ENCODE measurements at places on chromosomes 13 and 19.
A peak's percentile ranks its signal among the peaks of the same experiment; 100 is the strongest.

DNA sequence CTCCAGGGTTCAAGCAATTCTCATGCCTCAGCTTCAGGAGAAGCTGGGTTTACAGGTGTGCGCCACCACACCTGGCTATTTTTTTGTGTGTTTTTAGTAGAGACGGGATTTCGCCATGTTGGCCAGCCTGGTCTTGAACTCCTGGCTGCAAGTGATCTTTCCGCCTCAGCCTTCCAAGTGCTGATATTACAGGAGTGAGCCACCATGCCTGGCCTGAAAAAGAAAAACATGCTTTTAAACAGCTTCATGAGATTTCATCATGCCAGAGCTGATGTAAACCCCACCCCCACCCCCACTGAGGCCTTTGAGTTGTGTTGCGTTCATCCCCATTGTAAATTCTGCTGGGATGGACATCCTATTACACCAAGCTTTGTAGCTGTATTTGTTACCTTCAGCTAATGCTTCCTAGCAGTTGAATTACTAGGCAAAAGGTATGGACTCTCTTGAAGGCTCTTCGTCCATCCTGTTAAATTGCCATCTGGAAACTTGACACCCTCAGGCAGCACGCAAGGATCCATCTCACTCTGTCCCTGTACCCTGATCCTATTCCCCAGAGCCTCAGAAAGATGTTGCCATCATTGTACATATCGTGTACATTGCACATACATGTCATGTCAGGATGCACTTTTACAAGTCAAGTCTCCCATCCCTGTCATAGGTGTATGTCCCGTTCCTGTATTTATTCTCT is 47.3 kb downstream of the NFIX start:
- no peak for DNase-seq

GRCh38 chr13:80010846-80011245 is 330.1 kb downstream of the SPRY2 start:
- DNase-seq, result no peak

DNA sequence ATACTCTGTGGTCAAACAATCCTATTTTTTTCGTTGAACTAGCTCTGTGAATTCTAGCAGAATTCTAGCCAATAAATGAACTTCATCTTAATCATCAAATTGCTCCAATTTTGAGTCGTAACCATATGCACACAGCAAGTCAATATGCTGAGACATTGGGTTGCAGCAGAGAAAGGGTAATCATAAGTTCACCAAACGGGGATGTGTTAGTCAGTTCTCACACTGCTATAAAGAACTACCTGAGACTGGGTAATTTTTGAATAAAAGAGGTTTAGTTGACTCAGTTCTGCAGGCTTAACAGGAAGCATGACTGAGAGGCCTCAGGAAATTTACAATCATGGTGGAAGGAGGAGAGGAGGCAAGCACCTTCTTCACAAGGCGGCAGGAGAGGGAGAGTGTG is 67.7 kb upstream of the ABCC4 start:
- no peak for DNase-seq

- no peak for DNase-seq
Measured at GRCh38 chr13:27080018-27080948, 91.3 kb downstream of the USP12 start.

- DNase-seq, result no peak
Measured at GRCh38 chr19:10557603-10558197, 8.1 kb downstream of the KRI1 start.

DNA sequence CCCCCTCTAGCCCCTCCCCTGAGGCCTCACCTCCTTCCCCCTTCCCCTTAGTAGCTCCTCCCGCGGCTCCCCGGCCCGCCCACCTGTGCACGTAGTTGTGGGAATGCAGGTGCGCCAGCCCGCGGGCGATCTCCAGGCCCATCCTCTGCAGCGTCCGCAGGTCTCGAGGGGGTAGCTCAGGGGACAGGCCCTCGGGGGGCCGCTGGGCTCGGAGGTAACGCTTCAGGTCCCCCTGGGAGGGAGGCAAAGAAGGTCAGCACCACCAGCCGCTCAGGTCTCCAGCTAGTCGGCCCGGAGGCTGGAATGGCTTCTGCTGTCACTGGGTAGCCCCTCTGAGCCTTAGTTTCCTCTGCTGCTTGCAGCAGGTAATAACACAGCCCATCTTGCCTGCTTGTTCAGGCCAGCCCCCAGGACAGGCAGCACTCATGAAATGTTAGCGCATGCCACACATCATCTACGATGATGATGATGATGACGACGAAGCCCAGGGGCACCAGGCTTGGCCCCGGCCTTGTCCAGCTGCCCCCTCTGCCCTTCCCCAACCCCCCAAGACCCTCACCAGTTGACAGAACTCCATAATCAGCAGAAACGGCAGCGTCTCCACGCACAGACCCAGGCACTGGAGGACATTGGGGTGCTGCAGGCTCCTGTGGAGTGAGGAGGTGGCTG is 9.2 kb downstream of the LMTK3 start:
- DNase-seq, result peak; percentile 52

DNA sequence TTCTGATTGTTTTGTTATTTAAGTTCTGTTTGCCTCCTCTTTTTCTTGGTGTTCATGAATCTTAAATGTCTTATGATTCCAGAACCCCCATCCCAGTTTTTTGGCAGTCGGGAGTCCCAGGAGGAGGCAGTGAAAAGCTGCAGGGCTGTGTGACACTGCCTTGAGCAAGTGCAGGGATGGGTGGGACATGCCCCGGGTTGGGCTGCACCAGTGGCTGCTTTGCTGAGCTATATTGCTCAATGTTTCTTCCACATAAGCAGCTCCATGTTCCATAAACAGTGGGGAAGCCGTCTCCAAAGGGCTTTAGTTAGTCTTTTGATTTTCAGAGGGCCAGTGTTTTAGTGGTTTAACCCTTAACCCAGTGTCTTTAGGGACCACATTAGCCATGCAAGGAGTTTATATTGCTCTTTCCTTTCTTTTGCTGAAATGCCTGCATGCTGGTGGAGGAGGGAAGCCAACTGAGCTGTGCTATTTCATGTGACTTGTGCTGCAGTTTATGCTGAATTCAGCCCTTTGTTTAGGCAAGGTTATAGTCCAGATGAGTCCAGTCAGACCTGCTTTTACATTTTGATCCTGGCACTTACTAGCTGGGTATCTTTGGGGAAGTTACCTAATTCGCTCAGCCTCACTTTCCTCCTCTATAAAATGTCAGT is 13.1 kb downstream of the ATP8A2 start:
- no peak for DNase-seq

- no peak for DNase-seq
Measured at GRCh38 chr19:43769256-43769655, 11.5 kb downstream of the KCNN4 start.

DNA sequence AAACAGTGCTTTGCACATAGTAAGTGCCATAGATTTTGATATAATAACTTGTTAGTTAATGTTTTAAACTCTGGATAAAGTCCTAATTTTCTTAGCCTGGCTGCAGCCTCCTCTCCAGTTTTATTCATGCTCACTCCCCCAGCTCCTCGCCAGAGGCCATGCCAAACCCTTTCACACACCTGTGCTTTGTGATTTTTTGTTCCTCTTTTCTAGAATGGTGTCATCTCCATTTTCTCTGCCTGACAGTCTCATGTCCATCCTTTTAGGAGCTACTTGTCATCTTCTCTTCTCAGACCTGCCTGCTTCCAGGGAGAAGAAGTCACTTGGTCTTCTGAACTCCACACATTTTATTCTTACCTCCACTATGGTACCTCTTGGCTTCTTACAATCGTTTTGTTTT is 55.8 kb upstream of the SPATA13 start:
- no peak for DNase-seq

GRCh38 chr19:8377598-8377997 is 12.6 kb upstream of the RAB11B start:
- DNase-seq, result no peak

GRCh38 chr13:111977179-111977506 is 89.8 kb upstream of the SOX1 start:
- DNase-seq, result no peak

DNA sequence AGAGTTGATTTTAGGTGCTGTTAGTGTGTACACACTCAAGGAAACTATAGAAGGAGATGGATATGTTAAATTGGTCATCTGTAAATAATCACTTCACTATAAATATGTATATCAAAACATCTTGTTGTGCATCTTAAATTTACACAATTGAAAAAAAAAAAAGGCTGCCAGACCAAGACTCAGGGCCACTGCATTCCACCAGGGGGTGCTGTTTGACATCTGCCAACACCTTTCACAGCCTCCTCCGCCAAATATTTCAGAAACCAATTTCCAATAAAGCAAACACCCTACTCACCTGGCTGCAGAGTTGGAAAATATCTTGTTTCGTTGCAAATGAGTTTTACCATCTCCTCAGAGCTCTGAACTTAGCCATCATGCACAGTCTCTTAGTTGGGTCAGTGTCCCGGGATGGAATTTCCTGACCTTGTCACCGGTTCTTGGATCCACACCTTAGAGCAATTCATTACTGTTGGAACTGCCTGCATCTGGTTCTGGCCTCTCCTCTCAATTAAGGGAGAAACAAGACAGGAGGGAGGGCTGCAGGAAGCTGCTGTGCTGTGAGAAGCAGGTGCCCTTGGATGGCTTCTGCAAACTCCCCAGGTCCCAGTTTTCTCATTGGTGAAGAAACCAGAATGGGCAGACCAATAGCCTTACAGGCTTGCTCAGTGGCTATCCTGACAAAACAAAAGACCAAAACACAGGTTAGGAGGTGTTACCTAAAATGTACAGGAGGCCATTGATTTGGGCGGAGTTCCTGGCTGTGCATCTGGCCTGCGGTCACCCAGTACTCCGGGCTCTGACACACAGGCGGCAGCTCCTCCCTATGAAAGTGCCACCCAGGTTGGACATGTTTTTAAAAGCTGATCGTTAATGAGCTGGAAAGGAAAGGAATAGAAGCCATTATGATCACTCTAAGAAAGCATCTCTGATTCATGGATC is 746.6 kb downstream of the UQCRFS1 start:
- DNase-seq, result peak; percentile 56
